ENCODE measurements at places on chromosomes 16 and 17.

- peaks cover 14% of the 10 kb centered on the region for H3K36me3 ChIP-seq
- DNase-seq = no peak
- peaks cover 4% of the 10 kb centered on the region for H3K27me3 ChIP-seq
- H3K4me3 ChIP-seq = no peak overlapping the region
- H3K27ac ChIP-seq = no peak overlapping the region
- H3K4me1 ChIP-seq = no peaks in the 10 kb centered on the region
These were observed 22.8 kb downstream of the GINS2 start for GRCh38 chr16:85665929-85666328.

- H3K27me3 ChIP-seq = peaks cover 3% of the 10 kb centered on the region
- peaks cover 9% of the 10 kb centered on the region for H3K4me1 ChIP-seq
- peaks cover 3% of the 10 kb centered on the region for H3K36me3 ChIP-seq
- no peak for DNase-seq
These were observed 40.3 kb upstream of the KIFC3 start for GRCh38 chr16:57842601-57843000.

DNA sequence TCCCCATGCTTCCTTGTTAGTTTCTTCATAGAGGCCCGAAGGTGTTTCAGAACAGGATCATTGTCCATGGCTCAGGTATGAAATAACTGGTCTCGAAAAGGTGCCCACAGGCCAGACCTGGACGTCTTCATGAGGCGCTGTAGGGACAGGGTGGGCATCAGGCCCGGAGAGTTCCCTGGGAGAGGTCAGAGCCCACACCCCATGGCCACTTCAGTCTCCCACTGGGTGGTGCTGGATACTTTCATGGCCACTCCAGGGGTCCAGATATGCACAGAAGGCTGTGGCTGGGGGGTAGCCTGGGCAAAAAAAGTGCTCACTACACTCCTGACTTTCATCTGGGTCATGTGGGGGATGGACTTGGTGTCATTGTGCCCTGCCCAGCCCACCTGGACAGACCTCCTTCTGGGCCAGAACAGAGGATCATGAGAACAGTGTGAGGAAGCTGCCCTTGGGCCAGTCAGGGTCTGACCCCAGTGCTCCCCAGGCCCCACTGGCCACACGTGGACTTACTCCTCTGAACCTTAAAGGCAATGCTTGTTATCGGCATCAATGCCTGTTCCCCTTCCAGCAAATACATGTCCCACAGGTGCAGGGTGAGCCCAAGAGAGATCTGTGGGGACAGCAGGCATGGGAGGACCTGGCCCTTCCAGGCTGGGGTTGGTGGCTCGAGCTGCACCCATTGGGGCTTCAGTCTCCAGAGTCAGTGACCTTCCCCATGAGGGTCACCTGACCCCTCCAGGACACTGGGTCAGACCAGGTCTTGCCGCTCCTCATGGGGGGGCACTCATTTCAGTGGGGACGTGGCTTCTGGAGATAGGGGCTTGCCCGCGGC, 36.9 kb downstream of the LGALS9 start:
- no peak for DNase-seq
- no peak overlapping the region for H3K4me3 ChIP-seq
- H3K4me1 ChIP-seq = no peaks in the 10 kb centered on the region
- no peaks in the 10 kb centered on the region for H3K36me3 ChIP-seq
- peaks cover 5% of the 10 kb centered on the region for H3K27me3 ChIP-seq

GRCh38 chr17:15511142-15511541, 43.7 kb upstream of the CDRT4 start:
- DNase-seq = no peak
- H3K36me3 ChIP-seq = peaks cover 37% of the 10 kb centered on the region
- no peaks in the 10 kb centered on the region for H3K27me3 ChIP-seq
- H3K27ac ChIP-seq = no peak overlapping the region
- peaks cover 7% of the 10 kb centered on the region for H3K4me1 ChIP-seq

- DNase-seq = no peak
- no peak overlapping the region for H3K27ac ChIP-seq
- H3K4me3 ChIP-seq = no peak overlapping the region
- H3K4me1 ChIP-seq = peaks cover under 1% of the 10 kb centered on the region
These were observed 7.1 kb upstream of the MT2A start for GRCh38 chr16:56601325-56601724.

- no peaks in the 10 kb centered on the region for H3K27me3 ChIP-seq
- H3K4me3 ChIP-seq = peak overlapping the region; percentile 65
- peaks cover 10% of the 10 kb centered on the region for H3K36me3 ChIP-seq
- H3K27ac ChIP-seq = no peak overlapping the region
- H3K4me1 ChIP-seq = peaks cover 20% of the 10 kb centered on the region
These were observed 34.4 kb downstream of the ZCCHC14 start for GRCh38 chr16:87458424-87458915.

GRCh38 chr17:42779936-42780850, at the start of gene WNK4:
Gene WNK4 (plus strand): TSS chr17:42780610. CDS start chr17:42780699, 89 bp downstream.
- H3K4me1 ChIP-seq = peaks cover 38% of the 10 kb centered on the region
- H3K27ac ChIP-seq = peak within 1 kb of the TSS; percentile 30
- H3K36me3 ChIP-seq = peaks cover 8% of the 10 kb centered on the region
- peaks cover 11% of the 10 kb centered on the region for H3K27me3 ChIP-seq
- DNase-seq = peak; percentile 32
- H3K4me3 ChIP-seq = peak within 1 kb of the TSS; percentile 83

DNA sequence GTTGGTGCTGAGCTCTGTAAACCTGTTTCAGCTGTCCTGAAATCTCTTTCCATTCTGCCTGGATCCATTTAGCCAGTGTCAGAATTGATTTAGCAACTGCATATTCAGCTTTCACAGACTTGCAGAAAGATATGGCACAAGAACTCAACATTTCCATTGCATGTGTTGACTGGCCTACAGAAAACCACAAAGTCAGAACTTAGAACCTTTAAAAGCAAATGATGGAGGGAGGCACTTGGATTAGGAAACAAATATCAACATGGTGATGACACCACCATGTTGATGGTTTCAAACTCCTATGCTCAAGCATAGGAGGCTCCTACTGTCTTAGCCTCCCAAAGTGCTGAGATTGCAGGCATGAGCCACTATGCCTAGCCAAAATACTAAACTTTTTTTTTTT, 52.3 kb upstream of the ARL6IP1 start:
- H3K27ac ChIP-seq = no peak overlapping the region
- no peaks in the 10 kb centered on the region for H3K27me3 ChIP-seq
- no peaks in the 10 kb centered on the region for H3K4me1 ChIP-seq
- no peak for DNase-seq

- peaks cover 22% of the 10 kb centered on the region for H3K4me1 ChIP-seq
- H3K4me3 ChIP-seq = no peak overlapping the region
- no peaks in the 10 kb centered on the region for H3K36me3 ChIP-seq
- no peak overlapping the region for H3K27ac ChIP-seq
- DNase-seq = no peak
These were observed 60.8 kb downstream of the WIPI1 start for GRCh38 chr17:68396226-68397107.

GRCh38 chr16:12260647-12261262, 284.2 kb downstream of the SNX29 start:
- peaks cover 7% of the 10 kb centered on the region for H3K27me3 ChIP-seq
- H3K4me3 ChIP-seq = no peak overlapping the region
- no peaks in the 10 kb centered on the region for H3K36me3 ChIP-seq

DNA sequence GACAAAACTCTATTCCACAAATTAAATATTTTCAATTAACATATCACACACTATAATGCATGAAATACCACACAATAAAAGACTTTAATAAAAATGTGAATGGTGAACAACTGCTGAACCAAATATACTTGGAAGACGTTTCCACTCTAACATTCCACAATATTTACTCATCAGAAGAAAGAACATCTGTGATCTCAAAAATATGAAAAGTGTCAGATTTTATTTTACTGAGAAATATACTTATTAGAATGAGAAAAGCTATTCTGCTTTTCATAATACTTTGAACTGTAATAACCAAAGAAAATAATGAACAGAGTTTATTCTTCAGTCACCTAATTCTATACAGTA, 181.8 kb upstream of the AXIN2 start:
- DNase-seq = no peak
- no peaks in the 10 kb centered on the region for H3K27me3 ChIP-seq
- no peak overlapping the region for H3K27ac ChIP-seq
- H3K4me1 ChIP-seq = peaks cover 4% of the 10 kb centered on the region
- H3K36me3 ChIP-seq = no peaks in the 10 kb centered on the region
- H3K4me3 ChIP-seq = no peak overlapping the region

GRCh38 chr16:53198933-53199332, 144.1 kb downstream of the CHD9 start:
- H3K4me1 ChIP-seq = no peaks in the 10 kb centered on the region
- H3K27me3 ChIP-seq = no peaks in the 10 kb centered on the region
- no peaks in the 10 kb centered on the region for H3K36me3 ChIP-seq
- no peak overlapping the region for H3K4me3 ChIP-seq
- no peak for DNase-seq

- H3K27ac ChIP-seq = no peak overlapping the region
- H3K4me1 ChIP-seq = peaks cover 21% of the 10 kb centered on the region
- H3K4me3 ChIP-seq = no peak overlapping the region
- H3K36me3 ChIP-seq = peaks cover 5% of the 10 kb centered on the region
- peaks cover 13% of the 10 kb centered on the region for H3K27me3 ChIP-seq
These were observed 185.1 kb downstream of the RPTOR start for GRCh38 chr17:80729761-80730160.

GRCh38 chr17:31754239-31754945, 104.7 kb downstream of the COPRS start:
- H3K27ac ChIP-seq = no peak overlapping the region
- H3K27me3 ChIP-seq = peaks cover 1% of the 10 kb centered on the region
- H3K4me1 ChIP-seq = peaks cover 10% of the 10 kb centered on the region
- no peaks in the 10 kb centered on the region for H3K36me3 ChIP-seq
- no peak for DNase-seq

DNA sequence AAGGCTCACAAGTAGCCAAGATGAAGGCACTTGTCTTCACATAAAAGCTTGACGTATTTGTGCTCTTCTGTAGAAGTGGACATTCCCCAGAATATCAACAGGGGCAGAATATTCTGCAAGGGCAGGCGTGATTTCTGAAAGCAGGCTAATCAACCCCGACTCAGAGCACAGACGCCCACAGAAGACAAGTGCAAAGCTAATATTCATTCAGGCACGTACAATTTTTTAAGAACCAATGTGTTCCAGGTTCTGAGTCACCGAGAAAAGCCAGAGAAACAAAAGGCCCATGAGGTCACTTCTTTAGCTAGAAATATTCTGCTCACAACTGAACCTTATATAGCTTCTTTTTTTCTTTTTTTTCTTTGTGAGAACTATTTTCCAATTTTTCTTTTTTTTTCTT, 121.6 kb downstream of the DNAH9 start:
- H3K27me3 ChIP-seq = no peaks in the 10 kb centered on the region
- no peak for DNase-seq
- H3K4me1 ChIP-seq = no peaks in the 10 kb centered on the region
- H3K36me3 ChIP-seq = peaks cover 17% of the 10 kb centered on the region
- H3K4me3 ChIP-seq = no peak overlapping the region

GRCh38 chr16:82728901-82729300, 102.1 kb downstream of the CDH13 start:
- H3K27ac ChIP-seq = no peak overlapping the region
- no peak for DNase-seq
- H3K4me3 ChIP-seq = no peak overlapping the region
- H3K4me1 ChIP-seq = no peaks in the 10 kb centered on the region
- no peaks in the 10 kb centered on the region for H3K27me3 ChIP-seq

- no peak overlapping the region for H3K27ac ChIP-seq
- H3K27me3 ChIP-seq = peaks cover 5% of the 10 kb centered on the region
- peaks cover 4% of the 10 kb centered on the region for H3K36me3 ChIP-seq
- no peak overlapping the region for H3K4me3 ChIP-seq
- no peaks in the 10 kb centered on the region for H3K4me1 ChIP-seq
These were observed 344 bp upstream of the SEPTIN12 start for GRCh38 chr16:4788489-4788889.

DNA sequence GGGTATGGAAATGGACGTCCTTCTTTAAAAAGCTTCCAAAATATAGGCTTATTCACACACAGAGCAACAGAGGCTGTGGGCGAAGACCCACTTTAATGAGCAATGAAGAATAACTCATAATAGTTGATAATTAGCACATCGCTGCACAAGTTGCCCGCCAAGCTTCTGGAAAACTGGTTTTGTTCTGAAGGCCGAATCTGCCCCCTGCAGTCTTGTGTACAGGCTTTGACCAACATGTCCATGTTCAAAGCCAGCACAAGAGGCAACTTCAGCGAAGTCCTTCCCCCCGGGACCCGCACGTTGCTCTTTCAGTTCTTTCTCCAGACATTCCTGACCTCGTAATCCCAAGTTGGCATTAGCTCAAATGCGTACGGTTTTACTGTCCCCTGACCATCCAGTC, 73.3 kb downstream of the IRX5 start:
- H3K4me3 ChIP-seq = no peak overlapping the region
- H3K36me3 ChIP-seq = no peaks in the 10 kb centered on the region
- H3K27me3 ChIP-seq = peaks cover 7% of the 10 kb centered on the region
- H3K27ac ChIP-seq = no peak overlapping the region

DNA sequence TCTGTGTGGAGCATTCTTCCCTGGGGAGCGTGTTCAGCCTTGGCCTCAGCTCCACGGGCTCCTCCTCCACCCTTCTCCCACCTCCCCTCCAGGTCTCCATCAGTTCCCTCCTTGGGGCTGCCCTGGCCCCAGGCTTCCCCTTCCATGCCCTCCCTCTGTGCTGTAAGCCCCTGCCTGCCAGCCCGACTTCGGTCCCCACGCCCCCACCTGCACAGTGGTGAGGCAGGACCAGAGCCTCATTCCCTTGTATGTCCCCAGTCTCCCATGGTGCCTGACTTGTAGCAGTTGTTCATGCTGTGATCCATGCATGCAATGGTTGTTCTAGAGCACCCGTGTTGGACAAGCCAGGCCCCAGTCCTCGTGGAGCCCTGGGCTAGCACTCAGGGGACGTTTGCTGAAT, 199.4 kb downstream of the RBFOX3 start:
- H3K4me3 ChIP-seq = no peak overlapping the region
- H3K4me1 ChIP-seq = peaks cover 15% of the 10 kb centered on the region
- no peak overlapping the region for H3K27ac ChIP-seq
- H3K27me3 ChIP-seq = peaks cover 6% of the 10 kb centered on the region
- DNase-seq = no peak

DNA sequence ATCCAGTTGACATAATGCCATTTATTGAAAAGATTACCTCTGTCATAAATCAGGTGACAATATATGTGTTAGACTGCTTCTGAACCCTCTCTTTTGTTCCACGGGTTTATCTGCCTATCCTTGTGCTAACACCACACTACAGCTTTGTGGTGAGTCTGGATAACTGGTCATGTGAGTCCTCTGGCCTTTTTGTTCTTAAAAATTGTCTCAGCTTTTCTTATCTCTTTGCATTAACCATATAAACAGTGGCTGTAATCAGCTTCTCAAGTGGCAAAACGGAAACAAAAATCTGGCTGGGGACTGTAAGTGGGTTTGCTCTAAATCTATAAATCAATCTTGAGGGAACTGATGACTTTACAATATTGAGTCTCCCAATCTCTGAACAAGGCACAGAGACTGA, 44.6 kb downstream of the STX8 start:
- H3K36me3 ChIP-seq = no peaks in the 10 kb centered on the region
- no peaks in the 10 kb centered on the region for H3K4me1 ChIP-seq
- no peak overlapping the region for H3K4me3 ChIP-seq
- no peak for DNase-seq
- peaks cover 2% of the 10 kb centered on the region for H3K27me3 ChIP-seq
- no peak overlapping the region for H3K27ac ChIP-seq

Measured in endothelial cell (in vitro differentiated cells).